Psoas muscle (tissue), 8 donors: ENCODE measurements at places on chromosomes 16 and 17. TPM values are rescaled to one million over a fixed set of nuclear protein-coding genes. Genes with fewer than 3 reads are reported as not detected.

CLDN9 gene
- 0.12 TPM for polyA plus RNA-seq

PRM3 gene
- polyA plus RNA-seq, result not detected

HEATR9 gene
- not detected for polyA plus RNA-seq

ZACN gene
- polyA plus RNA-seq, result 0.98 TPM

ARHGDIG gene
- 0.13 TPM for polyA plus RNA-seq

TUFM gene
- 355 TPM for polyA plus RNA-seq

NTHL1 gene
- 17.7 TPM for polyA plus RNA-seq

SDR42E2 gene
- polyA plus RNA-seq, result not detected

TMEM132E gene
- polyA plus RNA-seq, result not detected

CRHR1 gene
- 0.09 TPM for polyA plus RNA-seq

NLGN2 gene
- polyA plus RNA-seq, result 3.1 TPM

KRTAP4-1 gene
- polyA plus RNA-seq, result not detected

NLK gene
- polyA plus RNA-seq, result 4.0 TPM

SEPTIN12 gene
- not detected for polyA plus RNA-seq

NDUFAB1 gene
- polyA plus RNA-seq, result 441 TPM

RFNG gene
- polyA plus RNA-seq, result 40.7 TPM

CCL4 gene
- 0.20 TPM for polyA plus RNA-seq

NACA2 gene
- not detected for polyA plus RNA-seq

HAP1 gene
- under 0.01 TPM for polyA plus RNA-seq

LPO gene
- not detected for polyA plus RNA-seq

CFAP119 gene
- polyA plus RNA-seq, result 0.63 TPM
